Stimulated activated CD4-positive, alpha-beta T cell treated with anti-CD3 and anti-CD28 coated beads, Interleukin-4, amount 100 ng/mL, for 24 hours (primary cell): ENCODE measurements at places on chromosomes 5 and 9.

GRCh38 chr9:35682051-35682450 is 7.7 kb downstream of the TPM2 start:
- DNase-seq, result no peak

GRCh38 chr5:35246411-35246810 is 16.1 kb upstream of the PRLR start:
- DNase-seq, result no peak

DNA sequence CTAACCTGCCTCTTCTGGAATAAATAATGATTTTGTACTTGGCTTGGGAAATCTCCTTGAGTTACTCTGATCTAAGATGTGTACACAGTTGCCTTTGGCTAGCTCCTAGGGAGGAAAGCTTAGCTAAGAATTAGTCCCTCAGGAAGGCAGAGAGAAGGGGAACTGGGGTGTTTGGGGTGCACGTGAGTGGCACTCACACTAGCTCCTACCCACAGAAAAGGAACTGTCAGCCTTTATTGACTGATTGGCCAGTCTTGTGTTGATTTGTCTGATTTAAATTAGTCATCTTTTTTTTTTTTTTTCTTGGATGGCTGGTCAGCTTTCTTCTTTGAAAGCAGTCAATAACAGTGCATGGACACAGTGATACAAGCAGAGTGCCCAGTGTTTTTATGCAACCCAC is 107.7 kb downstream of the DMRT2 start:
- DNase-seq, result no peak

GRCh38 chr9:92986176-92987119 is 39.1 kb downstream of the FGD3 start:
- peak; percentile 65 for DNase-seq

DNA sequence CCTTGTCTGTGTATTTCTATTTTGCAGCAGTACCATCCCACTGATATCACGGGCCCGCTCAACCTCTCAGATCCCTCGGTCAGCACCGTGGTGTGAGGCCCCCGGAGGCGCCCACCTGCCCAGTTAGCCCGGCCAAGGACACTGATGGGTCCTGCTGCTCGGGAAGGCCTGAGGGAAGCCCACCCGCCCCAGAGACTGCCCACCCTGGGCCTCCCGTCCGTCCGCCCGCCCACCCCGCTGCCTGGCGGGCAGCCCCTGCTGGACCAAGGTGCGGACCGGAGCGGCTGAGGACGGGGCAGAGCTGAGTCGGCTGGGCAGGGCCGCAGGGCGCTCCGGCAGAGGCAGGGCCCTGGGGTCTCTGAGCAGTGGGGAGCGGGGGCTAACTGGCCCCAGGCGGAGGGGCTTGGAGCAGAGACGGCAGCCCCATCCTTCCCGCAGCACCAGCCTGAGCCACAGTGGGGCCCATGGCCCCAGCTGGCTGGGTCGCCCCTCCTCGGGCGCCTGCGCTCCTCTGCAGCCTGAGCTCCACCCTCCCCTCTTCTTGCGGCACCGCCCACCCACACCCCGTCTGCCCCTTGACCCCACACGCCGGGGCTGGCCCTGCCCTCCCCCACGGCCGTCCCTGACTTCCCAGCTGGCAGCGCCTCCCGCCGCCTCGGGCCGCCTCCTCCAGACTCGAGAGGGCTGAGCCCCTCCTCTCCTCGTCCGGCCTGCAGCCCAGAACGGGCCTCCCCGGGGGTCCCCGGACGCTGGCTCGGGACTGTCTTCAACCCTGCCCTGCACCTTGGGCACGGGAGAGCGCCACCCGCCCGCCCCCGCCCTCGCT is 1.9 kb downstream of the LRRC26 start:
- no peak for DNase-seq

DNA sequence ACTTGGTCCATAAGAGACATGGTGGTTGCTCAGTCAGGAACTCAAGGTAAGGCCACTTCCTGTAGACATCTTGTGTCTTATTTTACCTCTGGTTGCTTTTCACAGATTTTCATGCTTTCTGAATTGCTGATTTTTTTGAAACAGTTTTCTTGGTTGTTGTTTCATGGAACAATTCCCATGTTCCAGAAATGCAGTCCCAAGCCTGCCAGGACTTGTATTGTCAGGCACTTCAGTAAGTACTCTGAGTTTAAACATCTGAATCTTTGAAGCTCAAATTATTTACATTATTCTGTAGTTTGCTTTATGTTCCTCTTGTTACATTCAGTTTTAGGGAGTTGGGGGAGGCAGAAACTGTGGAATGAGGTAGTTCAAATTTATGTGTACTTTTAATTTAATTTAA is 290.2 kb downstream of the DMRT2 start:
- DNase-seq, result no peak

GRCh38 chr5:36153298-36153677 is 1.4 kb downstream of the SKP2 start:
- no peak for DNase-seq

DNA sequence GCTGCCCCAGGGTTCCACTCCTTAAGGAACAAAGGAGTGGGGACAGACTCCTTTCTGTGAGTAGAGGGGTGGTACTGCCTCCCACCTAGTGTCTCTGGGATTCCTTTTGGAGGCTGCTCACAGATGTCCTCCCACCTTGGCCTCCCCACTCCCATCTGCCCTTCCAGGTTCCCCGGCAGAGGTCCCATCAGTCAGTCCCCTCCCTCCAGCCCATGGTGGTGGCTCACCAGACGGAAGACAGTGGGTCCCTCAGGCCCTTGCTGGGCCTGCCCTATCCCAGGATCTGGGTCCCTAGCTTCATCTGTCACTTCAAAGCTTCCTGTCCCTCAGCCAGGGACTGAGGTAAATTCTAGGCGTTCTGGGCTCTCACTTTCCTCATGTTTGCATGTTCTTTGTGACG is 35.6 kb upstream of the NEK6 start:
- DNase-seq, result no peak

DNA sequence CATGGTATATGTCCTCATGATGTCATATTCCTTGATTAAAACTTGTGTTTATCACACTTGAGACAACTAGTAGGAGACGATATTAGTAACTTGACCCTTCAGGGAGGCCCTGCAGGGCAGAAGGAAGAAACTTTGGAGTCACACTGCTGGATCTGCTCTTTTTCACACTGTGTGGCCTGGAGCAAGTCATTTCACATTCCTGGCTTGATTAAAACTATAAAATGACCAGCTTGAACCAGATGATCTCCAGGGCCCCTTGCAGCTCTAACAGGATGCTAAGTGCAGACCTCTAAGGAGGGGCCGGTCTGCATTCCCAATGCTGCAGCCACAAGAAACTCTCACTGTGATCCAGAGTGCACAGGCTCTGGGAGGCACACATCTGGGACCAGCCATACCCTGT is 146.4 kb upstream of the ZNF366 start:
- DNase-seq, result no peak

DNA sequence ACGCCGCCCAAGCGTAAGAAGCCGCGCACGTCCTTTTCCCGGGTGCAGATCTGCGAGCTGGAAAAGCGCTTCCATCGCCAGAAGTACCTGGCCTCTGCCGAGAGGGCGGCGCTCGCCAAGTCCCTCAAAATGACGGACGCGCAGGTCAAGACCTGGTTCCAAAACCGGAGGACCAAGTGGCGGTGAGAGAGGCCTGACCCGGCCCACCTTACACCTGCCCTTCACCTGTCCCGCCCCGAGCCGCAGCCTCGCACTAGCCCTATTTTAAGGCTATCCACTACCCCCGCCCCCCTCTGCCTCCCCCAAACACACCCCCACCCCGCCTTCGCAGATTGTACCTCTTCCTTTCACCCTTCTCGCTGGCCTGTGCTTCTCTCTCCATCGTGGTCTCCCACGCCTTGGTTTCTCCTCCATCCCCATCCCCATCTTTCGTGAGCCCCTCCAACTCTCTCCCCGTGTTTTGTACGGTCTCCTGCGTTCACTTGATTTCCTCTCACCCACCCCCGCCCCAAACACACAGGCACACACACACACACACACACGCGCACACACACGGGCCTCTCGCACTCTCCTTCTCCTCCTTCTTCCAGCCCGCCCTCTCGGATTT is 1.3 kb downstream of the TLX3 start:
- DNase-seq, result no peak

DNA sequence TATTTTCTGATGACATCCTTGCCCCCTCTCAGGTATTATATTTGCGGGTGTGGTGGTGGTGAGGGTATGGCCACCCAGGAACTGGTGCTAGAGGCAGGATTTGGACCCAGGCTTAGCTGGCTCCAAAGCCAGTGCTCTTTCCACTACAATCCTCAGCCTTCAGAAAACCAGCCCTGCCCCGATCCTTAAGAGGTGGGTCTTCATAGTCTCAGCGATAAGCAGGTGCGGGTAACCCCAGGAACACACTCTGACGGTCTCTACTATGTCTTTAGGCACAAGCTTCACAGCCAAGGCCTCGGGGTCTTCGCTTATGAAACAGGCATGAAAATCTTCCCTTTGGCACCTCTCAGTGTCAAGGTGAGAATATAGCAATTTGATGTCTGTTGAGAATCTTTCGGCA is 169.3 kb downstream of the FGF18 start:
- DNase-seq, result no peak

- DNase-seq, result no peak
Observed at GRCh38 chr9:36986468-36987408, 47.3 kb downstream of the PAX5 start.

- DNase-seq, result no peak
Observed at GRCh38 chr9:90830977-90831376, 29.4 kb downstream of the SYK start.

GRCh38 chr9:124768334-124768733 is 2.8 kb downstream of the NR6A1 start:
- no peak for DNase-seq

DNA sequence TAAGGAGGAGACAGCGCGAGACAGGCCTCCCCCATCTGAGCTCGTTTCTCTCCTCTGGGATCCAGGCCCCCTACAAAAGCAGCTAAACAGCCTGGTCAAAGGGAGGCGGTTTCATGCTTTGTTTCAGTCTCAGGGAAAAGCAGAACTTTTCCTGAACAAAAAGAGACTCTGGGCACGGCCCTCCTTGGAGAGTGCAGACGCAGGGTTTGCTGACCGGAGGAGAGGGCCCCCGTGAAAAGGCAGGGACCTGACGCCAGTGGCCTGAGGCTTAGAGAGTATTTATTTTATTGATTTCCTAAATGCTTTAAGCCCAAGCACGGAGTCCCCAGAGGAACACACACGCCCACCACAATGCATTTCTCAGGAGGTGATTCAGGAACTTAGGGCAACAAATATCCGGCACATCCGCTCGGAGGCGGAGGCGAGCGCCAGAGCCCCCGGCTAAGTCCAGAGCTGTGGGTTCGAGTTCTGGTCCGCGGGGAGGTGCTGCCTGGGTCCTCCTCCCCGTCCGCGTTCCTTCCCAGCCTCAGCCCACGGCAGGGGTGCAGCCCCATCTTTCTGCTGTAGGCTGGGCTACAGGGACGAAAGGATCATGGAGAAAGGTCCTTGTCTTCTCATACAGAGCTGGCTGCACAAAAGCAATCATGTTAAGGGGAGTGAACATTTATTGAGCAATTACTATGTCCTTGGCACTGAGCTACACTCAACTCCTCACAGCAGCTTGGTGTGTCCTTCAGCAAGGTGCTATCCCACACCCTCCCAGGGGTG is 40.0 kb downstream of the PTGES start:
- no peak for DNase-seq

- no peak for DNase-seq
Observed at GRCh38 chr5:122390154-122390553, 78.1 kb downstream of the SNCAIP start.

GRCh38 chr5:41270423-41271251 is 57.3 kb upstream of the C6 start:
- no peak for DNase-seq

DNA sequence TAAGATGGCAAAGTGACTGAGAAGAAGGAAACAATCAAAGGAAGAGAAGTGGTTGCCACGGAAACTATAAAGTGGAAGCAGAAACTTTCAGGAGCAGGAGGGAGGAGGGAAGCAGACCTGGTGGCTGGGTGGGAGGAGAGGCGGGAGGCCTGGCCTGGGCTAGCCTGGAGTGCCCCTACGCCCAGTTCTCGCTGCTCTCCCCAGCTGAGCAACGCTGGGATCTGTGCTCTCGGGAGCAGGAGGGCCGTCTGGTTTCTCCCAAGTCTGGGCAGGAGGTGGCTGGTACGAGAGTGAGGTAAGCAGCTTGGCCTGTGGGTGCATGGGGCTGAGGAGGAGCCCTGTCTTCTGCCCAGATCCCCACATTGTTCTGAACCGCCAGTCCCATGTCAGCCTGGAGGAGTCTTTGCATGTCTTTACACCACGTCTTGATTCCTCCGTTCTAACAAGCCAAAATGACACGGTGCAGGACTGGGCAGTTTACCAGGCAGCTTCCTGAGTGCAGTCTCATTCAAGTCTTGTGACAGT is 15.0 kb upstream of the DAB2IP start:
- DNase-seq, result no peak
